ENCODE measurements at places on chromosomes 12 and 14.

DNA sequence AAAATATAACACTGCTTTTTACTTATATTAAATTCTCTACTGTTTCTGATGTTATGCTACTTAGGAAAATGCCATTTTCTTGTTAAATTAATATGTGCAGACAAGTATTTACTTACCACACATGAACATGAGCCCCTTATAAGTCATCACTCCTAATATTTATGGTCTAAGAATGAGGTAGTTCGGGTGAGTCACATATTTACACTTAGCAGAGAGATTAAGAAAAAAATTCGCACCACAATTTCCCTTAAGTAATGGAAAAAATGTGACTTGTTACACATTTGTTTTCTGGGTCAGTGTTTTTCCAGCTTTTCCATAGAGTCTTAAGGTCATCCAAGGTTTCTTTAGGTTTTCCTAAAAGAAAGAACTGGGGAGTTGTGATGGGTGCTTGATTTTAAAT is 68.3 kb downstream of the RERG start:
- DNase-seq, result no peak

DNA sequence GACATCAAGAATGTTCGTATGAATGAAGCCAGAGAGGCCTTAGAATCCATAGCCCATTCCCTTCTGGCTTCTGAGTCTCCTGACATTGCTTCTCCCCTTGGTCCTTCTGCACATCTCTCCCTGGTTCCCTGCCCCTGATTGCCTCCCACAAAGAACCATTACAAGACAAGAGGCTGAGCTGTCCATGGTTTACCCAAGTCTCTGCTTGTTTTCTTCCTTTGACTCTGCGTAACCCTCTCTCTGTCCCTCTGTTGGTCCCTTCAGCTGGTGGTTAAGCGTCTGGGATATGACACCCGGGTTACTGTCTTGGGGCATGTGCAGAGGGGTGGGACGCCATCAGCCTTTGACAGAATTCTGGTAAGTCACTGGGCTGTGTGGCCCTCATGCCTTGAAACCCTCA is 15.9 kb downstream of the PFKM start:
- no peak for DNase-seq

DNA sequence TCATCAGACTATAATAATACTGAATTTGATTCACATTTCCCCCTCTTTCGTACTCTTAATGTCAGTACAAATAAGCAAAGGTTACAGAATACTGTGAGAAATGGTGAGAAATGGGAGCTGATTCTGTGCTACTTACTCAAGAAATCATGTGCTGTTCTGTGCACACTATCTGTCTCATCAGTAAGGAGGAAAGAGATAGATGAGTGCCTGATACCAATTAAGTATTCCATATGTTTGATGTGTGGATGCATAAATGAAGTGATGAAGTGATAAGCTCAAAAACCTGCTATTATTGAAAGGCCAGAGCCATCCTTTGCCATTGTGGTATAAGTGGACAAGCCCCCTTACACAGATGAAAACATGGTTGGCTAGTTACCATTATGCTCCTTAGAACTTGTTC is 127.7 kb downstream of the PDE3A start:
- DNase-seq, result no peak

DNA sequence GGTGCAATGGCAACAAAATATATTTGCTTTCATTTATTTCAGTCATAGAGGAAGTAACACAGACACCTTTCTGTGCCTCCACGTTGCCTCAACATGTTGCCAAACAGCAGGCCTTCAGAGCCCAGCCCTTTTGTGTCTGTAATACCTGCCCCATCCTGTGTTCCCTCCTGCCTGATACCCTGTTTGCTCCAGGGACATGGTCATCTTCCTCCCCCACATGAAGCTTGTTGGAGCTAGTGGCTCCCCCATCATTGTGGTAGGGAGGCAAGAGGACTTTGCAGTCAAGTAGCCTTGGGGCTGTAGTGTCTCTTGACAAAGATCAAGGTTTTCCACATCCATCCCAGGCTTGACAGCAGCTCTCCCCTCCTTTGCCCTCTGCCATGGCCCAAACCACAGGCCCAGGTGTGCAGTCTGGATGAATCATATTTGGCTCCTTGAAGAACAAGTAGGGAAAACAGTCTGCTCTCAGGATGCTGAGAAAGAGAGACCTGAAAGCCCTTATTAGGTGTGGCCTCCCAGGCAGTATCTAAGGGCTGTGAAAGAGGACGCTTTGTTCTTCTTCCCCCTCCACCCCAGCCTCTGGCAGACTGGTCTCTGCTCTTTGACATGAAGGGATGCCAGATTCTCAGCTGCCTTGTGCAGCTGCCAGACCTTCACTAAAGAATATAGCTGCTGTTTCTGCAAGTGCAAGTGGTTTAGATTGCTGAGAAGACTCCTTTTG is 329.0 kb downstream of the C12orf75 start:
- no peak for DNase-seq

- DNase-seq, result no peak
These were observed 138.0 kb upstream of the CRY1 start for GRCh38 chr12:107231303-107231702.

DNA sequence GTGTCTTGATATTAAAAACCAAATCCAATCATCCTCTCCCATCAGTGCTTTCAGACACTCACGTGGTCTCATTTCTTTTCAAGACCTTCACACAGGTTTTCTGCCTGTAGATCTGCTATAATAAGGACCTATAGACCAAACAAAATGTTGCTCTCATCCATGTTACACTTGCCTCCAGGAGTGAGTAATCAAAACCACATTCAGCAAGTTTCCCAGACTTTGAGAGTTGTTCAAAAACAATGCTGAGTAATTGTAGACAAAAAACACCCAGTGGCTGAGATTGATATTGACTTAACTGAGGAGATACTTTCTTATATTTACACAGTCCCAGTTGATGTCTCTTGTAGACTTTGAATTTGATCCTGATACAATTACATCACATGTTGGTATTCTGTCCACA is 383.1 kb downstream of the TMEM132D start:
- DNase-seq, result no peak

DNA sequence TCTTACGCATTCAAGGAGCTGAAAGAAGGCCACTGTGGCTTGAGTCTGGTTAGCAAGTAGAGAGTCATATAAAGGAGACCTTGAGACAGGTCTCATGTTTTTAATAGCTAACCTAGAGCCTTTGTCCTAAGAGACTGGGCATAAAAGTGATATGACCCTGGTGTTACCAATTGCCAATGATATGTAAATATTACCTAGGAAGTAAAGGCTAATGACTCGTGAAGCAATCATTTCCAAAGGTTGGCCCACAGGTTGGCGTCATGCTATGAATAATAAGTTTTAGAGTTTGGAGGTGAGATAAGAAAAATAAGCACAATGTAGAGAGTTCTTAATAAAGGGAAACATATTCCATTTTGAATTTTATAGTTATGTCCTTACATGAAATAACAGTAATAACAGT is 116.6 kb upstream of the PLEKHA5 start:
- DNase-seq, result no peak

- DNase-seq, result no peak
These were observed 336.8 kb upstream of the RGS6 start for GRCh38 chr14:71595441-71595840.

GRCh38 chr14:47044841-47045240 is 393.3 kb upstream of the RPL10L start:
- no peak for DNase-seq
